ENCODE measurements at places on chromosomes 1 and 21.

DNA sequence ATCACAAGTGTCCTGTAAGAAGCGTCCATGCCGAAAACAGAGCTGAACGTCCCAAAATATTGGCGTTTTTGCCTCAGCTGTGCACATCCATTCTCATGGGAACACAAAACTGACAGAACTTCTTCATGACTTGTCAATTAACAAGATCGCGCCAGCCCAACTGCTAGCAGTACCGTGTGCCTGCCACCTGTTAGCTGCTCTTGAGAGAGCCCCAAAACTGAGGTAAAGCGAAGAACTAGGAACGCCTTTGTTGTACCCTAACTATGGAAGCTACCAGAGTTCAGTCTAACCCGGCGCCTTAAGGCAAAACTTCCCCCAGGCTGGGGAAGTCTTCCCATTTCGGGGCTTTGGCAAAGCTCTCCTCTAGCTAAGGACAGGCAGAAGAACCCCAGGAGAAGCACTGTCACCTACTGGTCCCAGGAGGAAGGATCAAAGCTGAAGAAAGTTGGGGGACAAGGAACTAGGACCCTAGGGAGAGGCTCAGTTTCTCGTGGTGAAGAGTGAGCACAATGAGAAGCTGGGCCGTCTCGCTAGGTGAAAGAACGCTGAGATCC, 719 bp downstream of the EYA3 start:
- DNase-seq: no peak

- DNase-seq: no peak
Measured at GRCh38 chr1:244210884-244211558, 159.9 kb downstream of the ZBTB18 start.

DNA sequence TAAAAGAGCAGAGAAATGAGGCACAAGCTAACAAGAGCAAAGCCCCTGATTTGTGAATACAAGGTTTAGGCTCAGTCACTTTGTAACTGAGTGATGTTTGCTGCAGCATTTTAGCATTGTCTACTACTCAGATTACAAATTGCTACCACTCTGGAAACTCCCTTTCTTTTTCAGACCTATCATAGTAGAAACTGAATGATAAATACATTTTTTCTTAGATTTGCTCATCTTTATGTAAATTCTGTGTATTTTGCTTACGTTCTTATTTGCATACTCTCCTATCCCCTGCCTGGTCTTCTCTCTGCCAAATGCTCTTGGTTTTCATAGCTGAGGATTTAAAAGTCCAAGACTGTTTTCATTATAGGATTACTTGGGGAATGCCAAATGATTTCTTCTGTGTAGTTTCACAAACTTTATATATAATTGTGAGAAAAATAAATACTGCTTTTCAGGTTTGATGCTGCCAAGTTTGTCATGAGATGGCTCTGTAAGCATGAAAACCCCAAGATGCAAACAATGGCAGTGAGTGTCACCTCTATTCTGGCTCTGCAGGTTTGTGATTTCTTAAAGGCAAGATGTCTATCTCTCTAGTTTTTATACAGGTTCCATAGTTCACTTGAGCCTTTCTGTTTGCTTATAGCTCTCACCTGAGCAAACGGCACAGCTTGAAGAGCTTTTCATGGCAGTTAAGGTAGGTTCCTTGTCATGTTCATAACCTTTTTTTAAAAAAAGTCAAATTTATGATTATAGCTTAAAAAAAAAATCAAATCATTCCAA, 24.7 kb downstream of the ZYG11A start:
- no peak for DNase-seq

DNA sequence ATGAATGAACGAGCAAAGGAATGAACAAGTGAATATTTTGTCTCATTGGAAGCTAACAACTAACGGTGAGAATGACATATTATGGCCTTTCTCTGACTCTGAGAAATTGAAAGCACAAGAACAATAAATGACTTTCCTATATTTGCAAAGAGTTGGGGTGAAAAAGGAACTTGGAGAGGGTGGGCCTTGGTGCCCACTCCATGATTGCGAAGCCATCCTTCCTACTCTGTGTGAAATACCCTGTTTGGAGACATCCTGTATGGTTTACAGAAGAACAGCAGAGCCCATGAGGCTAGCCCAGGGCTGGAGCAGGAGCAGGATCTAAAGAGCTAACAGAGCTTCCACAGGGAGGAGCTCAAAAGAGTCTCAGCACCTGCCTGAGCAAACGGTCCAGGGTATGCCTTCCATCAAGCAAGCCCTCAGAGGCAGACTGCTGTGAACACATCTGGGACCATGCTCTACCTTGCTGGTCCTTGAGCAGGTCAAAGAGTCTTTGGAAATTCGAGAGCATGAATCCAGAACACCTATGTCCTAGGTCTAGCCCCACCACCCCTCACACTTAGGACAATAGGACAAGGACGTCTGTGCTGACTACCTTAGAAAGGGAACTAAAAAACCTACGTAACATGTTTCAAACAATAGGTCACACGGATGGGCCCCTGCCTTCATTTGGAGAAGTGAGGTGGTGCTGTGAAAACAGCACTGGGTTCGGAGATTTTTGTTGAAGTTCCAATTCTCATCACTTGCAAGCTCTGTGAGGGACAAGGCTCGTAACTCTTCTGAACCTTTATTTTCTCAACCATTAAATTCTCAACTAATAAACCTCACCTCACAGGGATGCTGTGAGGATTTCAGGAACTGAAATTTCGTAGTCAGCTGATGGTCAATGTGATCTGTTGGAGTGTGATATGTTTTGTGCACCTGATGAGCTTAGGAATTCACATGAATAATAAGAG, 377.4 kb downstream of the RRAGC start:
- DNase-seq: no peak

DNA sequence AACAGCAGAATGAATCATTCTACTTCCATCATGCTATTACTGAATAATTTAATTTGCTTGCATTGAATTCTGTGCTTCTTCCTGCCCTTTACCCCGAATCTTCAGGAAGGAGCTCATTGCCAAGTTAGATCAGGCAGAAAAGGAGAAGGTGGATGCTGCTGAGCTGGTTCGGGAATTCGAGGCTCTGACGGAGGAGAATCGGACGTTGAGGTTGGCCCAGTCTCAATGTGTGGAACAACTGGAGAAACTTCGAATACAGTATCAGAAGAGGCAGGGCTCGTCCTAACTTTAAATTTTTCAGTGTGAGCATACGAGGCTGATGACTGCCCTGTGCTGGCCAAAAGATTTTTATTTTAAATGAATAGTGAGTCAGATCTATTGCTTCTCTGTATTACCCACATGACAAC, 44.2 kb downstream of the MAP3K7CL start:
- DNase-seq: no peak

- DNase-seq: no peak
Measured at GRCh38 chr1:68438310-68438709, 11.4 kb downstream of the RPE65 start.

GRCh38 chr1:39214021-39214713, 9.7 kb downstream of the MACF1 start:
- no peak for DNase-seq

DNA sequence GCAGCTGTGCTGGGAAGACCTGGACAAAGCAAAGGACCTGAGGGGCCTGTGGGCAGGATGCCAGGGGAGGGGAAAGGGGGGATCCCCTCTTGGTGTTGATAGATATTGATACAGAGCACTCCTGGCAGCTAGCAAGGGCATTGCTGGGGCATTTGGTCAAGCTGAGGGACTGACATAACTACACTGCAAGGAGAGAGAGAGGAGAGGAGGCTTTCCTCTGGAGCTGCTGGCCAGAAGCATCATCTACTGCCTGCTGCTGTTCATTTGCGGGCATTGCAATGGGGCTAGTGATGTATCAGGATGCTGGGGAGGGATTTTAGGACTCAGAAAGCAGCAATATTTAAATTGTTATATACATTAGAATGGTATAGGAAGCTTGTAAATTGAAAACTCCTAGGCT, 142.0 kb downstream of the ZNF648 start:
- no peak for DNase-seq

GRCh38 chr1:201498621-201499020, 8.3 kb downstream of the CSRP1 start:
- no peak for DNase-seq

DNA sequence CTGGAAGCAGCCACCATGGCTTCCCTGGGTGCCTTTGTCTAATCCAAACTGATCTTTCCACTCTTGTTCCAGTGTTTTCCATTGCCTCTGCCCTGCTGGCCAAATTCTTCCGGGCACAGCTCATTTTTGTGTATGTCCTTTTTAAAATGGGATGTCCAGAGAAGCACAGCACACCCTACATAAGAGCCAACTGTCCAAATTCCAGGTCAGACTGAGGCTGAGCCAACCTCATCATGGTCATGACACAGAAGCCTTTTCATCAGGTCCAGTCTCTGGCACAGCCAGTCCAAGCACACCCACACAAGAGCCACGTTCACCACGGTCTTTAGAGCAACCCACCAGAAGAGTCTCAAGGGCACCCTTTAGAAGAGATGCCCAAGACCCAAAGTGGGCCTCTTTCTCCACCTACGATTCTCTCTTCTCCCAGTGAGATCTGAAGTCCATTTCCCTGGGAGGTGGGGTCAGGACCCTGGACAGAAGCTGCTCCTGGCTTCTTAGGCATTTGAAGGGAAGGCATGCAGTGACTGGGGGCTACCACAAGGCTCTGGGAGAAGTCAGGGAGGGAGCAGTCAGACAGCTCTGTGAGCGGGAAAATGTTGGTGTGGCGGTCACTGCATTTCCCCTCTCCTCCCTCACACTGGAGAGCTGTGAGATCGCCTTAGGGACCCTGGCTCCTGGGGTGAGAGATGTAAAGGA, 53.2 kb downstream of the SYT2 start:
- no peak for DNase-seq

GRCh38 chr1:147434921-147435320, 106.4 kb upstream of the BCL9 start:
- DNase-seq: no peak

GRCh38 chr1:52919051-52919722, 2.4 kb downstream of the ECHDC2 start:
- DNase-seq: no peak

DNA sequence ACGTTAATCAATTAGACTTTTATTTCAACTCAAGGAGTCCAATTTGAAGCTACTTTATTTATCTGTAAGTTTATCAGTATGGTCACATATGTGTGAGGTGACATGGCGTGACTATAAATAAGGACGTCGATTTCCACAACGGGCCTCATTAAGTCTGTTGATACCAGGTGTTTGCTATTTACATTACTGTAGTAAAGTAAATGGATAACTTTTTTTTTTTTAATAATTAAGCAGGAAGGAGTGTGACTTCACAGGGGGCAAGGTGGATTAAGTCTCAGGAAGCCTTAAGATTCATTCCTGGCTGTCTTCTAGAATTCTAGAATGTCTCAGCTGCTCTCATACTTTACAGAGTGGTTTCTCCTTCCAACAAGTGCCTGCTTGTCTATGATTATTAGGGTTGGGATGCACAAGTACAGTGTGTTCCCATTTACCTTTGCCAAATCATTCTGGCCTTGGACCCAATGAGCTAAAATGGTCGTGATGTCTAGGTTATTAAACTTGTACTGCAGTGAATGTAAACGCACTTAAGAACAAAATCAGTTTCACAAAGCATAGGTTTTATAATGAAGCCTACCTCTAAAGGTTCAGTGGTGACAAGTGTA, 15.5 kb downstream of the MAP3K7CL start:
- no peak for DNase-seq

- no peak for DNase-seq
Measured at GRCh38 chr1:228407106-228408040, 738 bp upstream of the TRIM11 start.

DNA sequence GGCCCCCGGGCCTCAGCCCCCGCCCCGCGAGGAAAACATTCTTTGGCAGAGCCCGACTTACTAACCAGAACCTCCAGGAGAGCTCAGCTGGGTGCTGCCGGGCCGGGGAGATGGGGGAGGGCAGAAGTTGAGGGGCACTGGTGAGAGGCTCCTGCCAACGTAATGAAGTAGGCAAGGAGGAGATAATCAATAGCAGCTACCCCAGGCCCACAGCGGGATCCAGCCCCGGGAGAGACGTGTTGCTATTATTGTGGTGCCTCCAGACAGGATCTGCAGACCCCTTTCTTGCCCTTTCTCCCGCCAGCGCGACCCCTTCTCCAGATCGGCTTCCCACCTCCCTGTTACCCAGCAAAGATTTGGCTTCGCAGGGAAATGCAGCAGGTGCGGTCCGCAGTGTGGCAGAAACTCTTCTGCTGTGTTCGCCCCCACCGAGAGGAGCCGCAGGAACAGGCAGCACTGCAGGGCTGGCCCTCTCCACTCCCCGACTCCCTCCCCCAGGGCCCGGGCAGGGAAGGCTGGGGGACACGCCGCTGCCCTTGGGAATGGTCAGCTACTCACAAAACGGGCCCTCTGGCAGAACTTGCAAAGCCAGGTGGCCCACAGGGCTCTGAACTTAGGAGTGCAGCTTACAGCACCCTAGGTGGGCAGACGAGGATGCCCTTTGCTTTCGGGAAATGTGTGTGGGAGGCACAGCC, 1.5 kb upstream of the KCNA2 start:
- no peak for DNase-seq

DNA sequence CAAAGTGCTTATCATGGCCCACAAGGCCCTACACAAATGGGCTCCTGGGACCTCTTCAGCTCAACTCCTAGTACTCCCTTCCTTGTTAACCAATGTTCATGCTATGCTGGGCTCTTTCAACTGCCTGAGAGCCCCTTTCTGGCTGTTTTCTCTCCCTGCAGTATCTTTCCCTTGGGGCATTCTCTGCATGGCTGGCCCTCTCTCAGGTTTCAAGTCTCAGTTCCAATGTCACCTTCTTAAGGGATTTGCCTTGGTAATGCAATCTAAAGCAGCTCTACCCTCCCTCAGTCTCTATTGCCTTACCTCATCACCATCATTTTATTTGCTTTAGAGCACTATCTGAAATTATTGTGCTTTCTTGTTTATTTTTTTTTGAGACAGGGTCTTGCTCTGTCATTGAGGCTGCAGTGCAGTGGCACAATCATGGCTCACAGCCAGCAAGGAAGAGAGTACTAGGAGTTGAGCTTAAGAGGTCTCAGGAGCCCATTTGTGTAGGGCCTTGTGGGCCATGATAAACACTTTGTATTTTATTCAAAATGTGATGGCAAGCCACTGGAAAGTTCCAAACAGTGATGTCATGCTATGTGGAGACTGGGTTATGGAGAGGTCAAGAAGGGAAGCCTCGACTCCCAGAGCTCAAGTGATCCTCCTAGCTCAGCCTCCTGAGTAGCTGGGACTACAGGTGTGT, 63.4 kb upstream of the SRSF10 start:
- no peak for DNase-seq

- DNase-seq: no peak
Measured at GRCh38 chr21:15252431-15252830, 187.6 kb upstream of the NRIP1 start.

- DNase-seq: no peak
Measured at GRCh38 chr1:48916130-48917069, 139.7 kb upstream of the BEND5 start.
